Smooth muscle cell of the brain vasculature (primary cell): ENCODE measurements at places on chromosomes 6 and 20.

DNA sequence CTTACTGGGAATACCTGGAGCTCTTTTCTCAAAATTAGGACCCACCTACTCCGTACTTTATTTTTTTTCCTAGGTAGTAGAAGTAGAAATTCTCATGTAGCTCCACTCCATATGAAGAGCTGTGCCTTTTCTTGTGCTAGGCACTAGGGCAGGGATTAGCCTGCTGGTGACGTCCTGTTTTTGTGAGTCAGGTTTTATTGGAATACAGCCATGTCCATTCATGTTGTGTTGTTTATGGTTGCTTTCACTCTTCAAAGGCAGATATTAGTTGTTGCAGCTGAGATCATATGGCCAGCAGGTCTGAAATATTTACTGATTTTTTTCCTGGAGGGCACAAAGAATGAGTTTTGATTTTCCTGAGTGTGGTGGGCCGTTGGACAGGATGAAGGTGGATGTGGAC is 20.5 kb downstream of the XRN2 start:
- no peak for DNase-seq

- DNase-seq: no peak
Observed at GRCh38 chr6:135586844-135587243, 89.3 kb upstream of the AHI1 start.

DNA sequence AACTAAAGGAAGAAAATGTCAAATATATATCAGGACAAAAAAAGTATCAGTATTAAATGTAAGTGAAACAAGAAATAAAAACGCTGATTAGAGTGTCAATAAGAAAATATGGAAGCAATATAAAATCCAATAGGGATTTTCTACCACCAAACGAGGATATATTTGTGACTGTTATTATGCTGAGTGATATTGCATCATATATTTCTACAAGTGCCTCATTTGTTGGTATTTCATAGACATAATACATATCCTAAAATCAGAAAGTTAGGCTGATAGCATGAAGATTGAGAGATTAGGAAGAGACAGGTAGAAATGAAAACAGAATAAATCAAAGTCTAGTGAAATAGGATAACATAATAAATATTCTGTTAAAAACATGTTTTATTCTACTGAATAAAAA is 429.2 kb upstream of the IRAK1BP1 start:
- DNase-seq: no peak

GRCh38 chr6:53939830-53940229 is 145.0 kb downstream of the LRRC1 start:
- DNase-seq: no peak

DNA sequence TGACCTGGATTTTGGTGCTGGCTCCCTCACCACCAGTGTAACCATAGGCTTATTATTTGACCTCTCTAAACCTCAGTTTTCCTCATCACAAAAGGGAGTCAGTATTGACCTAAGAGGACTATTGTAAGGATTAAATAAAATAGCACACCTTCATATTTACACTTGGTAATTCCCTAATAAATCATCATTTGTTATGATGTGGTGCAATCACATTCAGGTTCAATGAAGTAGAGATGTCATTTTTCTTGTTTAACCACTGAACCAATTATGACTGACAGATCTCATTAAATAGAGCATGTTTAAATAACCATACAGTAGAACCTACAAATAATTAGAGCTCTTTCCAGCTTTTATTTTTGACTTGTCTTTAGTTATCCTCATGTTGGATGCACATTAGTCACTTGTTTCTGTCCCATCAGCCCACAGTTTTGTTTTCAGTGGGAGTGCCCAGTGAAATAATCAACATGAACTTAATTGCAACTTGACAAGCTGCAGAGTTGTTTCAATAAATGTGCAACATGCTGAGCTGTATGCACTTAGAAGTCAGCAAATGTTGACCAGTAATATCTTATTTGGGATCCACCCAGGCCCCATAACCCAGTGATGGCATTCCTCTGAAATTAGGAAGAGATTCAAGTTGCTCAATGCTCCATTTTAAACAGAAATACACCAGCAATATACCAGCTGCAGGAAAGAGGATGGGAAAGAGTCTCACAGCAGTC is 451.7 kb upstream of the MARCKS start:
- no peak for DNase-seq

DNA sequence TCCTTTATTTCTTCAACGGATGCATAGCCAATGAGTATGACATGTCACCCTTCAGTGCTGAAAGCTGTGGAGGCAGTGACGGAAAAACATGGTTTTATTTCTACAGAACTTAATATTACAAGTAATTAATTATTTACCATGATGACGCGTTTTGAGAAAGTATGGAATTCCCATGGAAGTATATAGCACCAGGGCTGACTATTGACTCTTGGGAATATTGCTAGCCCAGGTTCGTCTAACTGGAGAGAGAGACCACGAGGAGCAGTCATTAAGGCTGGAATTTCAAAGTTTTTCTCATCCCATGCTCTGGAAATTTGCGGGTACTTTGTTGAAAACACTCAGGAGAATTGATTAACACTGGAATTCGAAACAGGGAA is 155.2 kb upstream of the PRSS16 start:
- no peak for DNase-seq

GRCh38 chr6:139124887-139125672 is 9.8 kb upstream of the HECA start:
- no peak for DNase-seq

DNA sequence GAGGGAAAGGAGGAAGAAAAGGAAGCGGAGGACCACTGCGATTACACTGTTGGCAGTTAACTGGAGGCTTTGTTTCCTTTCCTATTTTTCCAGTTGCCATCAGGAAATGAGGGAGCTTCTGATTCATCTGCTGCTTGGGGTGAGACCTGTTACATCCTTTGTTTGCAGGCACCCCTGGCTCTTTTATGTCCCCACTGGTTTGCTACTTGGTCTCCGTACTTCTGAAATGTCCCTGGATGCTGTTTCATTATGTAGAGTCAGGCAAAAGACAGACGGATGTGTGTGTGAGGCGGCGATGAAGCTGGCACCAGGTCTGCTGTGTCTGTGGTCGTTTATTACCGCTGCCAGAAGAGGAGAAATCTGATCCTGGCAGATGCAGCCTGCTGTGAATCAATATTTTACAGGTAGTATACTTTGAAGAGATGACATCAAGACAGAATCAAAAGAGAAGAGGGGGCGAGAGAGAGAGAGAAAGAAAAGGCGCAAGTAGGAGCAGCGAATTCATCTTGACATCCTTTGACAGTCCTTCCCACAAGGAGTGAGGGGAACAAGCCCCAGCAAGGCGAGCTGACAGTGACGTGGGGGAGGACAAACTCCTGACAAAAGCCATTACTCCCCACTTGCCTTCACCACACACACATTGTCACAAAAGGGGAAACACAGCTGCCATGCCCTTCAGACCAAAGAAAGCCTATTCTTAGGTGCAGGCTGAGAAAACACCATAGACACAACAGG is 145.9 kb upstream of the FBXL4 start:
- DNase-seq: no peak

- DNase-seq: no peak
Observed at GRCh38 chr6:92810913-92811312, 608.4 kb downstream of the EPHA7 start.

DNA sequence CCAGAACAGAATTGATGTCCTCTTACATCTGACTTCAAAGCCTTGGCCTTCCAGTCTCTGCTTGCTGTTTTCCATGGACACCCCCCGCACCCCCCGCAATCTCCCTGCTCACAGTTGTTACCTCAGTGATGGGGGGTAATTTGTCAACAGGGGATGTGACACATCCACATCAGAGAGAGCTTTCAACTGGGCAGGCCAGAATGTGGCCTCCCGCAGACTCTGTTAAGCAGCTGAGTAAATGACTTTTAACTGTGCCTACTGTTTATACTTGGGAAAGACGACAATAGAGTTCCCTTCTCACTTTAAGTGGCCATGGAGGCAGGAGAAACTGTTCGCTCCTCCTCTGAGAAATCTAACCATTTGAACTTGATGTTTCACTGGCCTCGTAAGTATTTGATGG is 51.0 kb downstream of the TXNDC5 start:
- DNase-seq: no peak

DNA sequence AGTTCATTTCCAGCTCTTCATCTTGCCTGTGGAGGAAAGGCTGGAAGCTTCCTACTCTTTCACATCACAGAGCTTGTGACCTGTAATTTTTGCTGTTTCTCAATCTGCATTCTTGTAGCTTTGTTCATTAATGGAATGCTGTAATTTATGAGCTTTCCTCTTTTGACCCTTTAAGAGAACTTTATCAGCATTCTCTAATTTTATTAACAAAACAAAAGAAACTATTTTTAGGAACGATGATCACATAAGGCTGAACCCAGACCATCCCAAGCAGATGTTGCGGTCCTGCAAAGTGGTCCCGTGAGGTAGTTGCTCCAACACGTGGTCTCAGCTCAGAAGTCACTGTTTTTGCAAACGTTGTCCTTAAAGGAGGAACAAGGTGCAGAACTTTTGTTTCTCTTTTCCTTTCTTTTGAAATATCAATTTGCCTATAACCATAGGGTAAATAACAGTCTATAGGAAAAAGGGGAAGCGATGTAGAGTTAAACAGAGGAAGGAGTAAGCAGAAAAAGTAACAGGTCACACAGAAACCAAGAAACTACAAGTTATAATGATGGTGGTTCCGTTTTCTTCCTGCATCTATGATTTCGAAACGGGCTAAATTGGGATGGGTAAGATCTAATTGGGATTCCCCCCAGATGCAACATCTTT is 121.3 kb upstream of the PHACTR1 start:
- DNase-seq: no peak

GRCh38 chr20:35302421-35303335 is 10.5 kb upstream of the FAM83C start:
- DNase-seq: no peak

GRCh38 chr6:36329798-36330291 is 6.8 kb downstream of the BNIP5 start:
- no peak for DNase-seq

DNA sequence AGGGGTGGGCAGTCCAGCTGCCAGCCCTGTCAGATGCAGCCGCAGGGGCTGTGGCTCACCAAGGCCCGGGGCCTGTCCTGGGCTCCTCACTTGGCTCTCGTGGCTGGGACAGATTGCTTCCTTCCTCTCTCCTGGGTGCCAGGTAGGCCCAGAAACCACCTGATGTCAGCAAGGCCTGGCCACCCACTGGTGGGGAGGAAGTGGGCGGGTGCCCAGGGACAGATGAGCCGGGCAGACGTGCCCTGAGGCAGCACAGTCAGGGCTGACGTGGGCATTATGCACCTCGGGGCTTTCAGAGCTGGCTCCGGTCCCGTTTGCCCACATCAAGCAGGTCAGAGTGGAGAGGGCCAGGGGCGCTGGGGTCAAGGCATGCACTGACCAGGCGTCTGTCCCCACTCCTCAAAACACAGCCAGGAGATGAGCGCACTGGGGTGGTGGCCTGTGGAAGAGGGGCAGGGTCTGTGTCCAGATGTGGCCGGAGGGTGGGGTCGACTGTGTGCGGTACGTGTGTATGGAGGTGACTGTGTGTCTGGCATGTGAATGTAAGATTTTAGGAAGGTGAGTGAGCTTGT is 133.2 kb upstream of the PTPN1 start:
- DNase-seq: no peak

DNA sequence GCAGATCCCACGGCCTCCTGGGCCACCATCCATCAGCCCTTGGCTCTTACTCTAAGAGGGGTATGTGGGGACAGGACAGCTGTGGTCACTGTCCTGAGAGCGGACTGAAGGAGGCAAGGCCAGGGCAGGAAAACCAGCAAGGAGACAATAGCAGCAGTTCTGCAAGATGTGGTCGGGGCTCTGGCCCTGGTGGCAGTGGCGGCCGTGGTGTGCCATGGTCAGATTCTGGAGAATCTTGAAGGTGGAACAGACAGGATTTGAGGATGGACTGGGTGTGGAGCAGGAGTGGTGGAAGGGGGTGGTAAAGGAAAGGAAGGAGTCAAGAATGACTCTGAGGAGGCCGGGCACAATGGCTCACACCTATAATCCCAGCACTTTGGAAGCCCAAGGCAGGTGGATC is 5.9 kb upstream of the MAP1LC3A start:
- no peak for DNase-seq

DNA sequence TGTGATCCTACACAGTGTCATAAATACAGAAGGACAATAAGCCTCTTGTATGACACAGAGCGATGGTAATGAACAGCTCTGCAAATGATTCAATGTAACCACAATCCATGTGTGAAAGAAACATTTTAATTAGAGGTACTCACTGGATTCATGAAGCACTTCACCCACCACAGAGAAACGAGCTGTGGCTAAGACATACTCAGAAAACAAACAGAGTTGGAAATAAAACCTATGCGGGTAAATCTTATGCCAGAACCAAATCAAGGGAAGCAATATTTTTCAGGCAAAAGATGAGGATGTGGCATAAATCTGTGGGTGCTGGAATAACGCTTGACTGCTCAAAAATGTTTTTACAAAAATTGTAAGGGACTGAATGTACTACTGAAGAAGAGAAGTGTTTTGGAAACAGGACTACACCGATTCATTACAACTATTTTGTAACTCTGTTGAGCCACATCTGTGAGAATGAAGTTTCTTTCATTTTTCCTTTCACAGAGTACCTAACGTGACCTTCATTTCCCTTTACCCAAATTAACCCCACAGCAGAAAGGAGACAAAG is 112.1 kb downstream of the WDR27 start:
- no peak for DNase-seq

DNA sequence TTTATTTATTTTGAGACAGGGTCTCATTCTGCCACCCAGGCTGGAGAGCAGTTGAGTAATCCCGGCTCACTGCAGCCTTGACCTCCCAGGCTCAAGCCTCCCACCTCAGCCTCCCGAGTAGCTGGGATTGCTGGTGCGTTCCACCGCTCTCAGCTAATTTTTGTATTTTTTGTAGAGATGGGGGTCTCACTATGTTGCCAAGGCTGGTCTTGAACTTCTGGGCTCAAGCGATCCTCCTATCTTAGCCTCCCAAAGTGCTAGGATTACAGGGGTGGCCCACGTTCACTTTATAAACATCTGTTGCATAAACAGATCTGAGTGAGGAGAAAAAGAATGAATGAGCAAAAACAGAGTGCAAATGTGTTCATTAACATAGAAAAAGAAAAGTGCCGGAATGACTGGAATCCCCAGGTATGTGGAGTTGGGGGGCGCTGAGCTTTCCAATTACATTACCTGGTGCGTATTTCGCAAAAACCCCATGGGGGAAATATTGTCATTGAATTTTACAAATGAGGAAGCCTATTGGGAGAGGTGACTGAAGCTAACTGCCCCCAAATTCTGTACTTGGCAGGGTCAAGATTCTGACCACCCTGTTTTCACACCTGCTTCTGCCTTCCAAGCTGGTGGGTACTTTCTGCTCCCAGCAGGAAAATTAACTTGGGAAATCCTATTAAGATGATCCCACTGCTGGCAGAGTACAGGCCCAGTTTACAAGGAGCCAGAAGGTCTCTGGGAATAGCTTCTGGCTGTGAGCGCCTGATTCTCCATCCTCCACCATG is 207.7 kb upstream of the JARID2 start:
- no peak for DNase-seq
